ENCODE measurements at places on chromosomes 12 and 14.

GRCh38 chr12:11771356-11771755 is 121.9 kb downstream of the ETV6 start:
- DNase-seq, result peak; percentile 33

- DNase-seq, result no peak
Observed at GRCh38 chr14:54680651-54681050, 113.7 kb downstream of the SAMD4A start.

GRCh38 chr14:56202256-56202655 is 84.0 kb downstream of the PELI2 start:
- DNase-seq, result no peak

- no peak for DNase-seq
Observed at GRCh38 chr14:89175881-89176799, 240.9 kb downstream of the FOXN3 start.
